NCI-H345 (cell line): ENCODE measurements at places on chromosomes 13 and 19.

DNA sequence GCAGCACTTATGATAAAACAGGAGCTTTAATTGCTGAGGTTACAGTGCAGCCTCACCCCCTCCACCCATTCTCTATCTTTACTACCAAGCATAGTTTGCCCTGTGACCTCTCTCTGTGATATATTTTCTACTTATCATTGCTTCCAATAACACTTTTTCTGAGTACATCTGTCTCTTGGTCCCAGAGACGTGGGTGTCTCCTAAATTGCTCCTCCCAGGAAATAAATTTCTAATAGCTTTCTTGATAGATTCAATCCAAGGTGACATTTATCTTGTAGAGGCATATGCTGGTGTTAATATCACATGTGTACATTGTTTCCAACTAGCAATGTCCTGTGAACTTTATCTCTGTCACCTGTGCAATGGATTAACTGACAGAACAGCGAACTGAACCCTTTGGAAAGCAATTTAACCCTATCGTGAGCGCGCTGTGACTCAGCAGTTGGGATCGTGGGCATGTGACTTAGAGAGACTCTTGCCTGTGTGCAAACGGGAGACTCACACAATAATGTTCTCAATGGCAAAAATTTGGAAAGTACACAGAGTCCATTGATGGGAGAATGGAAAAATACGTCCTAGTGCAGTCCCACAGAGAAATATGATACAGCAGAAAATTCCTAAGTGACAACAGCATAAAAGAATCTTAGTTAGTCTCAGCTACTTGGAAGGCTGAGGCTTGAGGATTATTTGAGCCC is 7.0 kb upstream of the MAP2K2 start:
- DNase-seq, result no peak

DNA sequence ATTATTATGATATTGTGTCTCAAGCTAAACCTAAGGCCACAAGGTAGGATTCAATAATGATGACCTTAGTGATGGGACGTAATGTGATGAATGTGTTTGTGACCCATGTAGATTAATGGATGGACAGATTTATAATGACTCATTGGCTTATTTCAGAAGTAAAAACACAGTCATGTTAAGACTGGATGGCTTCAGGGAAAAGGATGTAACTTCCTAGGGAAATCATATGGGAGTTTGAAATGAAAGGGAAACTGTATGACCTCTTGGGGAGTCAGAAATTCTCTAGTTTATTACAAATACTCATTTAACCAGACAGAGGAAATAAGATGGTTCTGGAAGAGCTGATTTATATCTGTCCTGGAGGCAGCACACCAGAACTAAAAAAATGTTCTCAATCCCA is 2.9 kb downstream of the EDNRB start:
- DNase-seq, result no peak

DNA sequence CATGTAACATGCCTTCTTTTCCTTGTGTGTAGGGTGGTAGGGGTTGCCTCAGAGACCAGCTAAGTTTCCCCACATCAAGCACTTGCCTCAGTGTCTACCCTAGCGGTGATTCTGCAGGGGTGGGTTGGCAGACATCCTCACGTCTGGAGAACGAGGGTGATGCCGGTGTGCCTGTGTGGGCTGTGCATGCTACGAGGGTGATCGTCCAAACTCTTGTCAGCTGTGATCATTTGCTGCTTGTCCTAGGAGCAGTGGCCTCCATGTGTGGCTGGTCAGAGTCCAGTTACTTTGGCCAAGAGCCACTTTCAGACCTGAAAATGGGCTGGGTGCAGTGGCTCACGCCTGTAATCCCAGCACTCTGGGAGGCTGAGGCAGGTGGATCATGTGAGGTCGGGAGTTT is 5.1 kb downstream of the GPI start:
- DNase-seq, result no peak

DNA sequence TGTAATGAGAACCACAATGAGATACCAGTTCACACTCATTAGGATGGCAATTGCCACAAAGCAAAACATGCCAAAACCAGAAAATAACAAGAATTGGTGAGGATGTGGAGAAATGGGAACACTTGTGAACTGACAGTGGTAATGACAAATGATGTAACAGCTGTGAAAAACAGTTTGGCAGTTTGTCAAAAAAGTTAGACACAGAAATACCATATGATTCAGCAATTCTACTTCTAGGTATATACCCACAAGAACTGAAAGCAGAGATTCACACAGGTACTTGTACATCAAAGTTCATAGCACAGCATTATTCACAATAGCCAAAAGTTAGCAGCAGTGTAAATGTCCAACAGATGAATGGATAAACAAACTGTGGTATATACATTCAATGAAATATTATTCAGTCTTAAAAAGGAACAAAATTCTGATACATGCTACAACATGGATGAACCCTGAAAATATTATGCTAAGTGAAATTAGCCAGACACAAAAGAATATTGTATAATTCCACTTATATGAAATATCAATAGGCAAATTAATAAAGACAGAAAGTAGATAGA is 96.5 kb downstream of the UGGT2 start:
- DNase-seq, result no peak

GRCh38 chr19:16652854-16653253 is 7.1 kb downstream of the SMIM7 start:
- DNase-seq, result no peak

GRCh38 chr13:76439546-76439945 is 446.7 kb downstream of the KCTD12 start:
- DNase-seq, result no peak

- DNase-seq, result no peak
Measured at GRCh38 chr19:2546128-2547032, 70.5 kb downstream of the GADD45B start.

DNA sequence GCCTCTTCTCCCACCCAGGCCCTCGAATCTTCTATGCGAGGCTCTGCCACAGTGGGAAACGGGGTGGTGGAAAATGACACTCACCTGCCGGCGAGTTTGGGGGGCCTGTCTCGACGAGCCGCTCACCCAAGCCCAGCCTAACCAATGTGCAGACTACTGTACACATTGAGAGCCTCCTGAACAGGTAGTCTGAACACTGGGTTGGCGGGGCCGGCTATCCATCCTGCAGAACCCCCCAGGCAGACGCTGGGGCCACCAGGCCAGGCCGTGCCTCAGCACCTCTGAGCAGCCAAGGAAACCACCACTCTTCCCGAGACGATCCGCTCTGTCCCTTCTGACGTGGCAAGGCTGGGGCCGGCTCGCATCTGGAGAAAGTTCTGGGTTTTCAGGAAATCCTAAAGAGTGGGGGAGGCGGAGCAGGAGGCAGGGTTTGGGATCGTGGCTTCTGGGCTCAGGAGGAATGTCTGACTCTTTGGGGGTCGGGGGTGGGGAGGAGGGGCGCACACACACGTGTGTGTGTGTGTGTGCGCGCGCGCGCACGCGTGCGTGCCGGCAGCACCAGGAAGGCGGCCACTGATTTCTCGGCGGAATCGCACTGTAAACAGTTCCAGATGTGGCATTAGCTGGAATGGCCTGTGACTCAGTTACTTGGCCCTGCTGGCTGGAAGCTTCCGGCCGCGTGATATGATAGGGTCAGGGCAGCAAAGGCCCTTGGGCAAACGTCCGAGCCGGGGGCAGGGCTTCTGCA is 18.5 kb downstream of the TMED1 start:
- DNase-seq, result no peak

GRCh38 chr19:49639401-49640112 is 386 bp downstream of the RRAS start:
- no peak for DNase-seq

- no peak for DNase-seq
Measured at GRCh38 chr19:43351998-43352746, 1.3 kb upstream of the CD177 start.

DNA sequence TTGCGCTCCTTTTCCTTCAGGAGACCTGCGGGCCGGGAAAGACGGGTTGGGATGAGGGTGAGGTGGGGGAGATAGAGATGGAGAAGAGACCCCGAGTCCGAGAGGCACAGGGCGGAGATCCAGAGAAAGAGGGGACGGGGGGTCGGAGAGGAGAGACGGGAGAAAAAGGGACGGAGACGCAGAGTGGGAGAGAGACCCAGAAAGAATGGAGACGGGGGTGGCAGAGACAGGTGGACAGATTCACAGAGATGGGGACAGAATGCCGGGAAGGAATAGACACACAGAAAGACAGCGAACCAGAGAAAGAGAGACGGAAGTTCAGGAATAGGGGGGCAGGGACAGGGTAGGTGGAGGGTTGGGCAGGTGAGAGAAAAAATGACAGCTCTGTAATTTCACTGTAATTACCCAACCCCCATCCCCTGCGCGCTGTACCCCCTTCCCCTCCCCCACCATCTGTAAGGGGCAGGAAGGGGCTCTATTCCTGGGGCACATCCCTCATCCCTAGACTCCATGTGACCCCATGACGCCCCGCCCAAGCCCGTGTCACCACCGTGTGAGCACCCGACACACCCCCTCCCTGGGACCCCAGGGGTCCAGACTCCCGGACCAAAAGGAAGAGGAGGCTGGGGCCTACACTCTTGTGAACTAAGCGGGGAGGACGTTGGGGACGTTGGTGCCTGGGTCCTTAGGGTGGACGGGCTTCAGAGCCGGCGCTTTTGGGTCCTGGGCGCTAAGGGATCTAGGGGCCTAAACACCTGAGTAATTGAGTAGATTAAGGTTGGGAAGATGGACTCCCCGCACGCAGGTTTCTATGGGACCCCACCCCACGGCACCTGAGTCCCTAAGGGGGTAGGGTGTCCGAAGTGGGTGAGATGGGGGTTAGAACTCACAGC is 967 bp downstream of the DBP start:
- peak; percentile 50 for DNase-seq

GRCh38 chr19:11806354-11807098 is 7.5 kb upstream of the ZNF440 start:
- DNase-seq, result no peak

GRCh38 chr19:46181388-46181779 is 33.3 kb downstream of the IGFL2 start:
- DNase-seq, result no peak

GRCh38 chr13:21735701-21736401 is 65.0 kb downstream of the FGF9 start:
- DNase-seq, result peak; percentile 36

DNA sequence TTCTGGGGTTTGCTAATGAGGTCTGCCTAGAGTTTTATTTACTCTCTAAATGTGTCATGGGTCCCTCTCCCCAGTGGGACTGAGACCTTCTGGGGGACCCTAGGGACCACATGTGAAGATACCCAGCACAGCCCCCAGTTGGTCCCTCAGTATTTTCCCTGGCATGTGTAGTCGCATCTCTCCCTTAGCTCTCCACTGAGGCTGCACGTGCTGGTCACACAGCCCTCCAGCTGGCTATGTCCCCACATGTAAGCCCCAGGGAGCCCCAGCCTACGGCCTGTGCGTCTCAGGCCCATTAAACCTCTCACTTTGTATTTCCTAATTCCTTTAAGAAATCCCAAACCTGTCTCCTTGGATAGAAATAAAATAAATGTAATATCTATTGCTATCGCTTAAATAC is 189.6 kb upstream of the TSHZ3 start:
- no peak for DNase-seq

GRCh38 chr13:86757236-86757978 is 913.8 kb upstream of the SLITRK5 start:
- no peak for DNase-seq

GRCh38 chr19:2612619-2613249 is 89.8 kb downstream of the GNG7 start:
- DNase-seq, result no peak

- no peak for DNase-seq
Measured at GRCh38 chr13:55673910-55674309, 1466.8 kb upstream of the PRR20A start.

GRCh38 chr13:114089341-114089740 is 43.1 kb downstream of the RASA3 start:
- no peak for DNase-seq

DNA sequence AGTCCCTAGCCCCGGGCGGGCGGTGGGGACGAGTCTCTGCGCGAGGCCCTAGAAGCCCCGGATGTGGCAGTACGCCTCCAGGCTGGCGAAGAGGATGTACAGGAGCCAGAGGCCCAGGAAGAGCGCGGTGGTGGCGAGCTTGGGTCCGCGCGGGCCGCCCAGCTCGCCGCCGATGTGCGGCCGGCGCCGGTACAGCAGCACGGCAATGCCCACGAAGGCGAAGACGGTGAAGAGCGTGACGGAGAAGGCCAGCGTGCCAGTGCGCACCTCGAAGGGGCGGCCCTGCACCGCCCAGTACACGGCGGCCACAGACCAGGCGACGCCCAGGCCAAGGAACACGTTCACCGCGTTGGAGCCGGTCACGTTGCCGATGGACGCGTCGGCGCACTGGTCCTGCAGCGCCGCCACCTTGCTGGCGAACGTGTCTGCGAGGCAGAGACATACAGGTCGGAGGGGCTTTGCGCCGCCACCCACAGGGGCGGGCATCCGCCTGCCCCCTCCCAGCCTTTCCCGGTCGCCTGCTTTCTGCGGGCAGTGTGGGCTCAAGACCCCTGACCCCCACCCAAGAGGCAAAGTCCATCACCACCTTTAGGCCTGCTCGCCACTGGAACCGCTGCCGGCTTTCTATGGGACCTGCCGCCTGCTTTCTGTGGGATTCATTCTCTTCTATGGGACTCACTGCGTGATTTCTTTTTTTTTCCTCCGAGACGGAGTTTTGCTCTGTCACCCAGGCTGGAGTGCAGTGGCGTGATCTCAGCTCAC is 10.9 kb upstream of the MEIS3 start:
- no peak for DNase-seq

- DNase-seq, result no peak
Measured at GRCh38 chr13:76936763-76937162, 11.5 kb upstream of the ACOD1 start.

- no peak for DNase-seq
Measured at GRCh38 chr13:48559638-48560320, 26.9 kb upstream of the RCBTB2 start.

DNA sequence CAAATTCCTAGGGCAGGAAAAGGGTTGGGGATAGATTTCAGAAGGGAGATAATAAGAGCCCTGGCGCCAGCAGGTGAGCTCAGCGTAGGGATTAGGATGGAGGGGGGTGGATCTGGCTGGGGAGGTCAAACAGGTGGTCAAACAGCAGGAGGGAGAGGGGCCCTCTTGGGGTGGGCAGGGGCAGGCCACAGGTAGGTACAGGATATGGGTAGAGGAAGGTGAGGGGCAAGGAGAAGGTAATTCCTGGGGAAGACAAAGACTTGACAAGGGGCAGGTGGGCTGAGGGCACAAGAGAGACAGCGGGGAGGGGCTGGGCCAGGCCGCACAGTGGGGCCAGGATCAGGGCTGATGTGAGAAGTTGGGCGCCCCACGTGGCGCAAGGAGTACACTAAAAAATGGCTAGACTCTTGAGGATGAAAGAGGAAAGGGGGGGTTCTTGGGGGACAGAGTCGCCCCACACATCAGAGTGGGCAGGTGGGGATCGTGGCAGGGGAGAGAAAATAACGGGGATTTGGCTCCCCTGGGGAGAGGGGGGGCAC is 713 bp downstream of the KRI1 start:
- DNase-seq, result peak; percentile 20

- no peak for DNase-seq
Measured at GRCh38 chr13:57044910-57045309, 95.8 kb upstream of the PRR20A start.

GRCh38 chr13:26186118-26186870 is 35.8 kb downstream of the RNF6 start:
- DNase-seq, result peak; percentile 87

- no peak for DNase-seq
Measured at GRCh38 chr13:74039154-74039553, 95.0 kb downstream of the KLF12 start.
